ENCODE measurements at places on chromosomes 5 and 9.

DNA sequence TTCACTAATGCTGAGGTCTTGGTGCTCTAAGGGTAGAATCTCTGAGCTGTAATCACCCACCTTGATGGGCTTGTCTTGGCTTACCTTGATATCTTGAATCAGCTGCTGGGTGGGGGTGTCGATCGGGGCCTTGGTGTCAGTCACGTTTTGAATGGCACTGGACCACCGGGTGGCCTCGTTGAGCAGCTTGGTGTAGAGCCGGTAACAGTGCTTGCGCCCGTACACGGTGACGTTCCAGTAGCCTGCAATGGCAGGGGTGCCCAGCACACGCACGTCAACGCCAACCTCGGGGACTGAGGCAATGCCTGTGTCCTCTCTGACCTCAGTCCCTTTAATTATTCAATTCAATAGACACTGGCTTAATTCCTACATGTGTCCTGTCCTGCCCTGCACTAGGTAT, 63.1 kb upstream of the RETREG1 start:
- no peak for DNase-seq

DNA sequence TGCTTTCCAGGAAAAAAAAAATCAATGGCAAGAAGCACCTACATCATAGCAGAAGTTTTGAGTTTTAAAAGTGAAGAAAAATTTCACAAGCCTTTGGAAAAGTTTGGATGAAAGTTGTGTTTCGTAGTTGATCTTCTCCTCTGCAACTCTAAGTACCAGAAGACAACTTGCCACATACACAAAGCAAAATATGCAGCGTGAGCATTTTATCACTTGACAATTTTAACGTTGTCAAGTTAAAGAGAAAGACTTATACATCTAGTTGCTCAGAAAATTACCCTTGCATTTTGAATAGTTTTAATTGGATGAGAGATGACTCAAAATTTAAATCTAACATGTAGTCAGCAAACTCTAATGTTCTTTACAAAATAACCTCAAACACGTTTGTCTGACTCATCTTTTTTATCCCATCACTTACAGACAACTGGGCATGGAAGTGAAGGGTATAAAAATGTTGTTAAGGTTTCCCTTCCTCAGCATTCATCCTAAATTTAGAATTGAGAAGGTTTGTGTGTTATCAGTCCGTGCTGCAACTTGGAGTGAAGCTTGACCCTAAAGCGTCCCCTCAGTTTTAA, 213.4 kb downstream of the MARCHF11 start:
- no peak for DNase-seq

DNA sequence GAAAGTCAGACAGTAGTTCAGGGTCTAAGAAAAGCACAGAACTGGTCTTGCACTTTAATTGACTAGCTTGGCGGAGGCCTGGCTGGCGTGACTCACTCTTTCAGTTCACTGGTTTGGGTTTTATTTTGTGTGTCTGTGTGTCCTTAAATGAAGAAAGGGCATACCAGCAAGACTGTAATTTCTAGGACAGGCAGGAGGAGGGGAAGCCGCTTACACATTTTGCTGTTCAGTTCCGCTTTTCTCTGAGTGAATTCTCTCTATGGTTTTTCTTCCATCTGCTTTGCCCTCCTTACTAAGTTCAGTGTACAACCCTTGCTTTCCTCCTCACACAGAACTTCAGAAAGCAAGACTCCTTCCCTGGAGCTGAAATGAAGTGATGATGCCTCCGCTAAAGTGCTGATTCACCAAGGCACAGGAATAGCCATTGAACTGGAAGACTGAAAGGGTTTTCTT, 150.8 kb downstream of the MEF2C start:
- DNase-seq: no peak

DNA sequence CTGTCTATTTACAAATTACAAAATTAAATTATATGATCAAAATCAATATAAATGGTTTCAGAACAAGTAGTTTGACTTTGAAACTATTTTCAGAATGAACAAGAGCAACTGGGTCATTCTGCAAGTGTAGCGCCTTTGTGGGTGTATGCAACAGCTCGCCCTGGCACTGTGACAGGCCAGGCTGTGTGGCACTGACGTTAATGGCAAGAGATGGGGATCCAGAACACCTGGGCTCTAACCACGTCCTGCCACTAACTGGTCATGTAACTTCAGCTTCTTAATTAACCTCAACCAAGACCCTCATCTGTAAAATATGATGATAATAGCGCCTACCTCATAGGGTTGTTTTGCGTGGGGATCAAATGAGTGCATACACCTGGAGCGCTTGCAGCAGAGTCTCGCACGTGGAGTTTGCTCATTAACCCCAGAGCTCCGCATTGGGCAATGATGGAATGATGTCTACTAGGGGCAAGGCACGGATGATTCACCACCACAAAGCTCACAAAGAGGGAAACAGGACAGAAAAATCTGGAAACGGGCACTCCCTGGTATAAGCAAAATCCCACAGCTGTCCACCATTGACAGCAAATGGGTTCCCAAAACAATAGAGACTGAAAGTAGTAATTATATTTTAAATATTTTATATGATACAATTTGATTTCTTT, 639.4 kb downstream of the SEMA5A start:
- DNase-seq: no peak

- DNase-seq: no peak
Observed at GRCh38 chr5:82147860-82148573, 130.1 kb downstream of the RPS23 start.

DNA sequence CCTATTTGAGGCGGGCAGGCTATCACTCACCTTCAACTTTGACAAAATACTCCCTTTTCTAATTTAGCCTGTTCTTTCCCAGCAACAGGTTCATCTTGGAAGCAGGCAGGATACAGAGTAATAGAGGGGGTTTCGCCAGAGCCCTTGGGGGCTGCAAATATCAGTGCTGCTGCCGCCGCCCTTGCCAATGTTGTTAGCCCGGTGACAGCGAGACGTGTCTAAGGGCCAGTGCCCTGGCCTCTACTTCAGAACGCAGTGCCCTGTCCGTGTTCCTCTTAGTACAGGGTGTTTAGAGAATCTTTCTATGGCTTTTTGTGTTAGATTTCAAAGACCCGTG, 703 bp downstream of the FAM120AOS start:
- no peak for DNase-seq

- DNase-seq: no peak
Observed at GRCh38 chr9:95574866-95575553, 58.2 kb upstream of the PTCH1 start.

DNA sequence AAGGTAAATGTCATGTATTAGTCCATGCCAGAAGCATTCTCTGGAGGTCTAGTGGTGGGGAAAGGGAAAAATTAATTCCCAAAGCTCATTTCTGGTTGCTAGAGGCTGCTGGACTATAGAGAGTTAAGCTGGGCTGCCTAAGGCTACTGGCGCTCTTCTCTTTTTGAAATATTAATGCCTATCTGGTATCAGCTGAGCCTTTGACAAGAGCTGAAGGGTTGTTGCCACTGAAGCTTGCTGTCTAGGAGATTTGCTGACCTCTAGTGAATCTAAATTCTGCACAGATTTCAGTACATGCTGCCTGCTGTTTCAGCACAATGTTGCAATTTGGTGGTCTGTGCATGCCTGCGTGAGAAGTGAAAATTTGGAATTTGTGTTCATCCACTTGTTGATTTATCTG, 29.1 kb upstream of the PLCXD3 start:
- no peak for DNase-seq

- DNase-seq: no peak
Observed at GRCh38 chr9:126373241-126373640, 46.6 kb downstream of the MVB12B start.

GRCh38 chr5:165410476-165410875, 1905.1 kb downstream of the MAT2B start:
- no peak for DNase-seq

- DNase-seq: peak; percentile 26
Observed at GRCh38 chr5:171418982-171419687, at the start of gene FGF18. Gene FGF18 (plus strand): TSS chr5:171419647. CDS start chr5:171420200, 553 bp downstream.

GRCh38 chr5:84113246-84114105, 271.2 kb downstream of the EDIL3 start:
- DNase-seq: no peak

GRCh38 chr5:34459908-34460307, 196.2 kb upstream of the RAI14 start:
- no peak for DNase-seq

- DNase-seq: no peak
Observed at GRCh38 chr5:115087951-115088350, 81.8 kb downstream of the TRIM36 start.

- DNase-seq: no peak
Observed at GRCh38 chr9:108496846-108497245, 358.9 kb downstream of the ACTL7B start.

DNA sequence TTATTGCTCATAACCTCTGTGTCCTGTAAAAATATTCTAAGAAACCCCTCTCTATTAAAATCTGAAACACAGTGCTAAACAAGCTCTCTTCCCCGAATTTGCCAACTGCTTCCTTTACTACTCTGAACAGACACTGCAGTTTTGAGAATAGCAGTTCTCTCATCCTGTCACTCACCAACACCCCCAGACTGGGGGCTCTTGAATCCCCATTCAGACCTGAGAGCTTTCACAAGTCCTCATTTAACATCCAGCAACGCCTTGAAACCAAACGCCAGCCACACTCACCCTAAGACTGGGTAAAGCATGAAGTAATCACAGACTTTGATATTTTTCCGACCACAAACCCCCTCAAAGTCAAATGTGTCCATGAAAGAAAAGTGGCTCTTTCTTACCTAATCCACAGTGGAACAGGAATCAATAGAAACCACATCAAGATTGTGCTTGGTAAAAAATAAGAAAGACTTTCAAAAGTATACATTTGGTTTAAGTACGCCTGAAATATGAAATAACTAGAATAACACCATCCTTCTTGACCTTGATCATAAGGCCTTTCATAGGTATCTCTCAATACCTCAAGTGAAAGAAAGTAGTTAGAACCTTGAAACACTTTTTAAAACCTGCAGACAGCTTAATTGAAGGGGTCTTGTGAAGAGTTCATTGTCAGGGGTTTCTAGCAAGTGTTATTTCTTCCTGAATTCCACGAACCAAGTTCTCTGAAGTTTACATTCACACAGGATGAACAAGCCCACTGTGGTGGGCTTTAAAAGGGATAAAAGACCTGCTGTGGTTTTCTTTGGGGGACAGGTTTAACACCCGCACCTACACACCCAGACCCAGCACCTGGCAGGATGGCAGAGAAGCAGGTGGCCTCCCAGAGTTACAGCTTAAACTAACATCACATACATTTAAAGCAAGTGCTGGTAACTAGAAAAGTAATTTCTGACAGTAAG, 412.6 kb downstream of the MLLT3 start:
- DNase-seq: no peak

DNA sequence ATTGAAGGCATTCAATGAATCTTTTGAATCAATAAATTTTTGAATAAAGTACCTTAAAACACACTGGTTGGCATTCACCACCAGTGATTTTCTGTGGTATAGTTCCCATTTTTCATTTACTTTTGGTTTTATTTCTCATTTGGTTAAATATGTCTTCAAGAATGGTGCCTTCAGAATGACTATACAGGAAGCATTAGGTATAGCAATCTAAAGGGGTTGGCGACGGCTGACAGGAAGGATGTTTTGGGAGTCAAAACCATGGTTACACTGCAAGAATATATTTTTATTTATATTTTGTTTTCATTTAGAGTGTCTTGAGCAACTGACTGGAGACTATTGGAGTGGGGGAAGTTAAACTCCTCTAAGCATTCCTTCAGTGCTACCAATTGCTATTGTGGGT, 235.7 kb downstream of the HTR1A start:
- no peak for DNase-seq

GRCh38 chr9:87545858-87546257, 48.2 kb downstream of the DAPK1 start:
- DNase-seq: no peak

DNA sequence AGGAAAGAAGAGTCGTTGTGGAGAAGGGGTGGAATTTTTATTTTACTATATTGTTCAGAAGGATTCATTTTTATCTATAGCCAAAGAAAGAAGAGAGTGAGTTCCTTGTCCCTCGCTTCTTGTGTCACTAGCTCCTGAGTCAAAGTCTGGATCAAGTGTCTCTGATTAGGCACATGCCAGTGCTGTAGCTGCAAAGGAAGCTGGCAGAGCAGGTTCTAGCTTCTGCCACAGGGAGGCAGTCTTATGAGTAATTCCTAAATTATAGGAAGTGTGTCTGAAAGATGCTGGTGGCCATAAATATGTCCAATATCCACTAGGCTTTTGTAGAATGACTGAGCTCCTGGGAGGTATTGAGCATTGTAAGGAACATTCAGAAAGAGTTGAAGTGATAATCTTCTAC, 84.7 kb downstream of the DOCK2 start:
- DNase-seq: no peak

- DNase-seq: no peak
Observed at GRCh38 chr5:67192719-67193438, 3.7 kb downstream of the CD180 start.

GRCh38 chr5:169389318-169389717, 88.4 kb upstream of the SLIT3 start:
- DNase-seq: no peak

DNA sequence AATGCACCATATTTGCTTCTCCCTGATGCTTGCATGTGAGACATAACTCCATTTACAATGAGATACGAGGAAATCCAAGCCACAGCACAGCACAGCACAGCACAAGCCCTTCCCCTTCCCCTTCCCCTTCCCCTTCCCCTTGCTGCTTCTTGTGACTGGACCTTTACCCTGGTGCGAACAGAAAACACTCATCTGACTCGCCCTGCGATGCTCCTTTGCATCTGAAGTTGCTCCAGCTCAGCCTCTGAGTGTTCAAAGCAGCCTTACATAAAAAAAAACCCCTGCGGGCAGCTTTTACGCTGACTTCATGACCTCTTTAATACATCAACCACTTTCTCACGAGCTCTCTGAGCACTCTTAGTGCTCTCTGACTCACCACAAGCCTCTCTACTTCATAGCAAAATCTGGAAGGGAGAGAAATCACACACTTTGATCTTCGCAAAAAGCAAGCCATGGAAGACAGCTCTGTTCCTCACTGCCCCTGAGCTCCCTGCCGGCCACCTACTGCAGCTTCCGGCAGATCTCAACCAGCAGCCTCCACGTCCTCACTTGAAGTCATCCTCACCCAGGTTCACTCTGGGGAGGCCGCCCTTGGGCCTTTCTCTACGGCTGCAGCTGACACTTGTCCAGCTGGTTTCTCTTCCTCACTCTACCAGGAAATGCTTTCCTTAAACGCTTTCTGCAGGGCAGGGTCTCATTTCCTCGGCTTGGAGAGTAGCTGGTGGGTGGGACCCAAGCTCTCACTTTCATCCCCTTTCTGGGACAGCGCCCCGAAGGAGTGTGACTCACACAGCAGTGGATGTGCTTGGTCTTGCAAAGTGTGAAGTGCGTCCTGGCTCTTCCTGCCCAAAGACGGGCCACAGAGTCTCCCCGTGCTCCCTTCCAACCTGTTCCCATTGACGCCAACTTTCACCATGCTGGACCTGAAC, 5.3 kb downstream of the SLC34A1 start:
- peak; percentile 41 for DNase-seq

GRCh38 chr9:71677209-71677608, 91.1 kb downstream of the CEMIP2 start:
- no peak for DNase-seq

Measured in natural killer cell (primary cell).